ENCODE measurements at places on chromosomes 6 and 20. TPM values are rescaled to one million over a fixed set of nuclear protein-coding genes. Genes with fewer than 3 reads are reported as not detected.

- H3K4me3 ChIP-seq, result no peak overlapping the region
- H3K36me3 ChIP-seq, result no peaks in the 10 kb centered on the region
- no peaks in the 10 kb centered on the region for H3K4me1 ChIP-seq
- H3K27me3 ChIP-seq, result peaks cover 38% of the 10 kb centered on the region
- no peak overlapping the region for H3K27ac ChIP-seq
Measured at GRCh38 chr6:43243664-43244321, 512 bp downstream of the TTBK1 start.

SLC17A1 gene
- total RNA-seq, result not detected

CPXM1 gene
- total RNA-seq, result 0.54 TPM

ABHD16B gene
- not detected for total RNA-seq

Measured in heart left ventricle (tissue), 16 donors.